ENCODE measurements at places on chromosomes 13 and 19. TPM values are rescaled to one million over a fixed set of nuclear protein-coding genes. Genes with fewer than 3 reads are reported as not detected.

GRCh38 chr19:46828484-46828883 is 22.2 kb downstream of the AP2S1 start:
- no peak for DNase-seq

DNA sequence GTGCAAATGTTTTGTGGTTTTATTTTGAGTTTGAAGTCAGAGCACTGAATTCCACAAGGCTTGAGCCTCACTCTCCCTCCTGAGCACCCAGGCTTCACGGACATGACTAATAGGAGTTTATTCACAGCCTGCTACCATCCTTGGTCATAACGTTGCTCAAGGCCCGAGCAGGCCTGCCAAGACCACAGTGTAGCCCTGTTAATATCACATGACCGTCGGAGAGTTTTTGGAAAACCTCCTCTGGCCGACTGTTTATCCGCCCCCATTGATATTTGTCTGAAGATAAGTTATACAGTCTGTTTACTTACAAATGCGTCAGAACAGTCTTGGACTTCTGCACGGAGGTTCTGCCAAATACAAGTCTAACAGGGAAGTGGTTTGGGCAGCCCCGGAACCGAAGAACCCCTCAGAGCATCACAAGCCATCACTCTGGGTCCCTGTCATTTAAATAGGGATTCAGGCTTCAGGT is 89.9 kb downstream of the COL4A2 start:
- DNase-seq = no peak

DNA sequence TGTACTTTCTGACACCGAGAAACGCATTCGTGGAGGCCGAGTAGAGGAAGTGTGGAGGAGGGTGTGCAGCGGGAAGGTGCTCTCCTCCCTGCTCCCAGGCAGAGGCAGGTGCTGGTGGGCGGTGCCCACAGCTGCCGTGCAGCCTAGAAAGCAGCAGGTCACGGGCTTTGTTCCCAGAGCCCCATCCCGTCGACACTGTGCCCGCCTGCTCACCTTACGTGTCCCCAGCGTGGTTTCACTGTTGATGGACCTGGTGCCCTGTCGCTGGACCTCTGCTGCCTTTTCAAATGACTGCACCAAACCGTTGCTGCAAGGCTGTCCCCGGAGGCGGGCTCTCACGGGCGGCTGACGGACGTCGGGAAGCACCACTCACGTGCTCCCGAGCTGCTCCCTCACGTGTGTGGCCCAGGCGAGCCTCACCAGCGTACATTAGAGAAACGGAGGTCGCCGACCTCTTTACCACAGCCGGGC is 20.8 kb downstream of the PLEKHJ1 start:
- DNase-seq = no peak

DNA sequence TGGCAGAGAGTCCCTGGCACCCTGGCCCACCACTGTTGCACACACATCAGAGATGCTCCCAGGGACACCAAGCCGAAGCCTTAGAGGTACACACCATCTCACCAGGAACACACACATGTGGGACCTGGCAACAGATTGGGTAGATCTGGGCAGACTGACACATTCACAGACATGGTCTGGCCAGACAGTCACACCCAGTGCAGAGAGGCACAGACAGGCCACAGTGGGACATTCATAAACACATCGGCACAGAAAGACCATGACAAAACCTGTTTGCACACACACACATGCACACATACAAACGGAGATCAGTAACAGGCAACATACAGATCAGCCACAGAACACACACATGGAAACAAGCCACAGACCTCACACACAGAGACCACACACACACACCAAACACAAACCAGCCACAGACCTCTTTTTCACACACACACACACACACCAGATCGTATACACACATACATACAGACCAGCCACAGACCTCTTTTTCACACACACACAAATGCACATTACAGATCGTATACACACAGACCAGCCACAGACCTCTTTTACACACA is 6.3 kb upstream of the JUNB start:
- DNase-seq = no peak

GRCh38 chr13:94672400-94672799 is 39.9 kb downstream of the SOX21 start:
- DNase-seq = no peak

DNA sequence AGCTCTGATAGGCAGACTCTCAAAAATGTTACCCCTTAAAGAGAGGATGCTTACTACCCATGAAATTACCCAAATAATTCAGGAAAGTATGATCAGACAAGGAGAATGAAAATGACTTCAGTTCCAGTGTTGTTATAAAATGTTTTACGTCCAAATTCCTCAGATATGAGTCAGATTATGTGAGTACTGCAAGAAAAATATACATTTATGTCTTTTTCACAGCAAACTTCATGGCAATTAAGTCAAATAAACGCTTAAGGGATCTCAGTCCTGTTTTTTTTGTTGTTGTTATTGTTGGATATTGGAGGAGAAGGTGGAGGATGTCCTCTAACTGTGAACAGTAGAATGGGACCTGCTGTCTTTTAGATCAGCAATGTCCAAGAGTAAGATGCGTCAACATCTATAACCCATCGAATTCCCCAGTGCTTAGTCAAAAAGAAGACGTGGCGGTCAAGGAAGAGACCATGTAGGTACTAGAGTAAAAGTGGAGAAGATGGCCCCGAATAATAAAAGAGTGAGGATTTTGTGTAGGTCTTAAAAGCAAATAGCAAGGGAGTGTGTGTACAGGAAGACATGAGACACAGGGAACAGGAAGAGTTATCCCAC is 215.4 kb upstream of the IRS2 start:
- no peak for DNase-seq

GRCh38 chr13:99741960-99742359 is 229.6 kb downstream of the ZIC5 start:
- DNase-seq = no peak

UBE2L5 gene
- not detected for total RNA-seq

APOC4 gene
- total RNA-seq = not detected

CADM4 gene
- total RNA-seq = 22.9 TPM

C19orf85 gene
- not detected for total RNA-seq

CACNG7 gene
- not detected for total RNA-seq
